ENCODE measurements at places on chromosomes 1 and 21. TPM values are rescaled to one million over a fixed set of nuclear protein-coding genes. Genes with fewer than 3 reads are reported as not detected.

- no peak overlapping the region for H3K27ac ChIP-seq
- H3K27me3 ChIP-seq = no peaks in the 10 kb centered on the region
- no peaks in the 10 kb centered on the region for H3K36me3 ChIP-seq
- no peak overlapping the region for H3K4me3 ChIP-seq
Measured at GRCh38 chr1:55289614-55290013, 74.5 kb upstream of the USP24 start.

Gene CIART
- 4.0 TPM for total RNA-seq

Gene USH2A
- not detected for total RNA-seq

- H3K36me3 ChIP-seq = no peaks in the 10 kb centered on the region
- H3K4me1 ChIP-seq = peaks cover 13% of the 10 kb centered on the region
- no peak for DNase-seq
- no peak overlapping the region for H3K4me3 ChIP-seq
- H3K27me3 ChIP-seq = no peaks in the 10 kb centered on the region
- no peak overlapping the region for H3K27ac ChIP-seq
Measured at GRCh38 chr1:197388801-197389200, 120.7 kb downstream of the CRB1 start.

Gene BTBD19
- total RNA-seq = 35.9 TPM

- H3K27ac ChIP-seq = no peak overlapping the region
- no peak for DNase-seq
- peak overlapping the region; percentile 31 for H3K4me3 ChIP-seq
- no peaks in the 10 kb centered on the region for H3K27me3 ChIP-seq
- H3K36me3 ChIP-seq = no peaks in the 10 kb centered on the region
Measured at GRCh38 chr1:6392809-6393399, 663 bp downstream of the ACOT7 start.

DNA sequence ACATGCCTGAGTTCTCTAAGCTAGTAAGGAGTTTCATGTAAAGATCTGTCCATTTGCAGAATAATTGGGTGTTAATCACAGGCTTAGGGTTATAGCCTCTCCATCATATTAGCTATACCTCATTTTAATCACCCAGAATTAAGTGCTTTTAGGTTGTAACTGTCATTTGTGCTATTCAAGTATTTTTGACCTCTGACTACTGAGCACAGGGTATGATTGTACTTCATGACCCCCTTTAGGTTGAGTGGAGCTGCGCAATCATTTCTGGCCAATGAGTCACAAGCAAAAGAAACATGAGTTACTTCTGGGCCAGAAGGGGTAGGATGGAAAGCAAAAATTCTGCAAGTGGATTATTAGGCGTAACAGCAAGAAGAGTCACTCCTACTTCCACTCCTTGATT lies 8.4 kb upstream of the SNX7 start:
- H3K4me3 ChIP-seq = no peak overlapping the region
- no peak for DNase-seq
- H3K27me3 ChIP-seq = no peaks in the 10 kb centered on the region

DNA sequence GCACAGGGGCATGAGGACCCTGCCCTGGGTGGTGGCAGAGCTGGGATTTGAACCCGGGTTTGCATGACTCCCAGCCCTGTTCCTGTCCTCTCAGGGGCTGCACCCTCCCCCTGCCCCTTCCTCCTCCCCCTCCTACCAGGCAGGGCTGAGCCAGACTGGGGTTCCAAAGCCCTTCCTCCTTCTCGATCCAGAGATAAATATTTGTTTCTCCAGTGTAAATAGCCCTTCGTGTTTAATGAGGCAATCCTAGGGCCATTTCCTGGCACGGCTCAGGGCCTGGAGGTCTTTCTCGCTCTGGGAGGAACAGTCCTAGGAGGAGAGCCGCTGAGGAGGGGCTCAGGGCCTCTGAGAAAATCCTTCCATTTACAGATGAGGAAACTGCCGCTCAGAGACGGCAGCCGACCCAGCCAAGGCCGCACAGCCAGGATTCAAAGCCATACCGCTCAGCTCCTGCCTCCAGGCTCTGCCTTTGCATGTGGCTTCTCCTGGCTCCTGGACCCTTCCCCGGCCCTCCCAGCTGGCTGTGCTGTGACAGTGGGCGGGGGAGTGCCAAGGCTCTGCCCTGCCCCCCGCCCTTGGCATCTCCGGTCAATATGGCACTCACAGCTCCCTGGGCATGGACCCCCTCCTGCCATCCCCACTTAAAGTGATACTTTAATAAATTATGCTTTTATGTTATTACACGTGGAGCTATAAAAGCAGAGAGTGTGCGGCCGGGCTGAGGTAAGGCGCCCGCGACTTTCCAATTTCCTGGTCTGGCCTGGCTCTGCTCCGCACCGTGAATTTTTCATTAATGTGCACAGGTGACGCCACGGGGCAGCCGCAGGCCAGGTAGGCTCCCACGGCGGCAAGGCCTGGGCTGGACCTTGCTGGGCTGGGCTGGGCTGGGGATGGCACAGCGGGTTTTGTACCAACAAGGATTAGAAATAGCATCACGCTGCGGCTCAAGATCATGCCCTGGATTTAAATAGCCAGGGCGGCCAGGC lies 114.7 kb upstream of the WNT4 start:
- no peaks in the 10 kb centered on the region for H3K36me3 ChIP-seq
- H3K4me1 ChIP-seq = no peaks in the 10 kb centered on the region
- H3K4me3 ChIP-seq = no peak overlapping the region
- H3K27me3 ChIP-seq = peaks cover 2% of the 10 kb centered on the region
- no peak for DNase-seq
- no peak overlapping the region for H3K27ac ChIP-seq

Gene HEYL
- total RNA-seq = 0.05 TPM

Gene INAVA
- total RNA-seq = not detected

DNA sequence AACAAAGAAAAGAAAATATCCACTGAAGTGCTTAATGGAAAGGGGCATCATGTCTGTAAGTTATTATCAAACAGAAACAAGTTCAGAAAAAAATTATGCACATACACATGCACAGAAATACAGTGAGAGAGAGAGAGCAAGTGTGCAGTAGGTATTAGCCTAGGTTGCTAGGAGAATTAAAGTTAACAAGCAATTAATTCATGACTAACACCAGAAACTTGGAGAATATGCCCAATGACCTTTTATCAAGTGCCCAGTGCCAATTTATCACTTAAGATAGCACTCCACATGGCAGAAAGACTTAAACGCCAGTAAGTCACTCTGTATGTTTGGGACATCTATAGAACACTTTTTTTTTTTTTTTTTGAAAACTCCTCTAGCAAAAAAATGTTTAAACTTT lies 56.2 kb upstream of the SLC16A1 start:
- H3K36me3 ChIP-seq = peaks cover 6% of the 10 kb centered on the region
- H3K27me3 ChIP-seq = no peaks in the 10 kb centered on the region
- no peak overlapping the region for H3K27ac ChIP-seq

Gene RHCE
- total RNA-seq = 0.25 TPM

- DNase-seq = no peak
- no peak overlapping the region for H3K27ac ChIP-seq
- H3K27me3 ChIP-seq = no peaks in the 10 kb centered on the region
- H3K4me3 ChIP-seq = no peak overlapping the region
- peaks cover 10% of the 10 kb centered on the region for H3K4me1 ChIP-seq
- H3K36me3 ChIP-seq = peaks cover 10% of the 10 kb centered on the region
Measured at GRCh38 chr1:154614901-154615300, 6.9 kb upstream of the ADAR start.

Gene CFHR4
- total RNA-seq = not detected

DNA sequence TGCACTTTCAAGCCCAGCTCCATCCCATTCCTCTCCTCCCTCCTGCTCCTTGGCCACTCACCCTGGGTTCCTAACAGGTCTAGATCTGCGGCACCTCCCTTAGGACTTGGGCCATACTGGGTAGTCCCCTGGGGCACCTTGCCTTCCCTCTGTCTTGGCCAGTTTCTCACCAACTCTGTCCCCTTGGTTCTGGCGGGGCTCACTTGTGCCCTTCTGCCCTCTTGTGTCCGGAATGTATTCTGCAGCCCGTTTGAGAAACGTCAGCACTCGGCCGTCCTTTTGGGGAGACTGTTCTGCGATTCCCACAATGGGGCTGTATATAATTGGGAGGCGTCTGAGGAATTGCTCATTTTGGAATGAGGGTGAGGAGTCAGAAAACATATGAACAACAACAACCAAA lies 162.4 kb downstream of the ZSCAN20 start:
- H3K4me1 ChIP-seq = peaks cover 4% of the 10 kb centered on the region
- DNase-seq = no peak
- no peak overlapping the region for H3K4me3 ChIP-seq
- no peaks in the 10 kb centered on the region for H3K36me3 ChIP-seq

DNA sequence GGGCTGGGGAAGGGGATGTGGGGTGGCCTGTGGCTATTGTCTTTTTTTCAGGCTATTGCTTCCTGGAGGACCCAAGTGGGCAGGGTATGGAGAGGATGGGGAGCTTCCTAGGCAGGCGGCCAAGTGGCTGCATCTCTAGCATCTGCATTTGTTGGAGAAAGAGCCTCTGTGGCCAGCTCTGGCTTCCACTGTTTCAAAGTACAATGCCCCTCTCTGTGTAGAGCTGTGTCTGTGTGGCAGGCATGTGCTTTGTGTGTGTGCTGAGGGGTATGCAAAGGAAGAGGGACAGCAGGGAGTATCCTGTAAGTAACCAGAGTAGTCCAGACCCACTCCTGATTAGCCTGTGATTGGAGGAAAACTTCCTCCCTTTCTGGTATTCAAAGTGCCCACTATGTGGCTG lies 40.6 kb downstream of the KCNA2 start:
- DNase-seq = no peak
- no peak overlapping the region for H3K27ac ChIP-seq
- H3K4me1 ChIP-seq = no peaks in the 10 kb centered on the region
- no peaks in the 10 kb centered on the region for H3K36me3 ChIP-seq
- no peak overlapping the region for H3K4me3 ChIP-seq
- peaks cover 11% of the 10 kb centered on the region for H3K27me3 ChIP-seq

Gene KCNJ6
- not detected for total RNA-seq

Gene CASQ2
- total RNA-seq = not detected

Gene PCP4L1
- total RNA-seq = not detected

DNA sequence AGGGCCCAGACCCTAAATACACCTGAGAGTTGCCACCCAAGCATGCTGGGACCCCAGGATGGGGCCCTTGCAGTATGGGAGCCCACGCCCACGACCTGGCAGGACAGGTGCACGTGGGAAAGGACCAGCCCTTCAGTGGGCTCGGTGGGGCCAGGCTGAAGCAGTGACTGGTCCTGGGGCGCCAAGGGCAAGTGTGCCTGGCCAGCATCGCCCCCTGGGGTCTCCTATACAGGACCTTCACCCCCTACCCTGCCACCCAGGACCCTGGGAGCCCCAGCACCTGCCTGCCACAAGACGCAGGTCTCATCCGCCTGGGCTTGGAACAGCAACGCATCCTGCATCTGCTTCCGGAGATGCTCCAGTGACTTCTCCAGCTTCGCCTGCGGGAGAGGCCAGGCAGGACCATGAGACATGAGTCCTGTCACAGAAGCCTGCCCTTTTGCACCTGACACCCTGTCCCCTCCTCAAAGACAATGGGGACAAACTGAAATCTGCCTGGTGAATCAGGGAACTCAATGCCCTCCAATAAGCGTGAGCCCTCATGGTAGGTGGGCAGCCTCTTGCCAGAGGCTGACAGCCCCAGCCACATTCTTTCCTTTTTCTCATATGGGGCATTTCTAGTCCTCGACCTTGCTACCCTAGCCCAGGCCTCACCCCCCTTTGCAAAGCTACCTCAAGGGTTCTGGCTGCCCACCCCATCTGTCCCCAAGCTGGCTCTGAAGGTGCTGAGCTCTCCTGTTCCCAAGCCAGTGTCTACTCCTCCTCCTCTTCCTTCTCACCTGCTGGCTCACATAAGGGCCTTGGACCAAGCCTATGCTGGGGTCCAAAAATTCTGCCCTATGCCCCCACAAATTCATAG lies 4.6 kb downstream of the TRIM11 start:
- H3K4me1 ChIP-seq = peaks cover 79% of the 10 kb centered on the region
- H3K36me3 ChIP-seq = peaks cover 54% of the 10 kb centered on the region
- no peak overlapping the region for H3K4me3 ChIP-seq
- no peak for DNase-seq
- no peaks in the 10 kb centered on the region for H3K27me3 ChIP-seq

DNA sequence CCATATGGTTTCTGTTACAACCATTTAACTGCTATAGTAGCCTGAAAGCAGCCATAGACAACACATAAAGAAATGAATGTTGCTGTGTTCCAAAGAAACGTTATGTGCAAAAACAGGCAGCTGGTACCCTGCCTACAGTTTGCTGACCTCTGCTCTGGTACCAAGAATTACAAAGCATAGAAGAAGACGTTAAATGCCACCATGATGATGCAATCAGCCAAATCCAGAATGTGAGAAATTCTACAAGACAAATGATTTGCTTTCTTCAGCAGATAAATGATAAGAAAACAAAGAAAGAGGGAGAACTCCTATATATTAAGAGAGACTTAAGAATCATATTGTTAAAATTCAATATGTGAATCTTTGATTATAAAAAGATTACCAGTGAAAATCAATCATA lies 97.8 kb upstream of the PDE4B start:
- no peaks in the 10 kb centered on the region for H3K4me1 ChIP-seq
- no peak overlapping the region for H3K27ac ChIP-seq
- no peak for DNase-seq
- no peak overlapping the region for H3K4me3 ChIP-seq
- H3K36me3 ChIP-seq = no peaks in the 10 kb centered on the region

Gene LCA5L
- total RNA-seq = 0.17 TPM

DNA sequence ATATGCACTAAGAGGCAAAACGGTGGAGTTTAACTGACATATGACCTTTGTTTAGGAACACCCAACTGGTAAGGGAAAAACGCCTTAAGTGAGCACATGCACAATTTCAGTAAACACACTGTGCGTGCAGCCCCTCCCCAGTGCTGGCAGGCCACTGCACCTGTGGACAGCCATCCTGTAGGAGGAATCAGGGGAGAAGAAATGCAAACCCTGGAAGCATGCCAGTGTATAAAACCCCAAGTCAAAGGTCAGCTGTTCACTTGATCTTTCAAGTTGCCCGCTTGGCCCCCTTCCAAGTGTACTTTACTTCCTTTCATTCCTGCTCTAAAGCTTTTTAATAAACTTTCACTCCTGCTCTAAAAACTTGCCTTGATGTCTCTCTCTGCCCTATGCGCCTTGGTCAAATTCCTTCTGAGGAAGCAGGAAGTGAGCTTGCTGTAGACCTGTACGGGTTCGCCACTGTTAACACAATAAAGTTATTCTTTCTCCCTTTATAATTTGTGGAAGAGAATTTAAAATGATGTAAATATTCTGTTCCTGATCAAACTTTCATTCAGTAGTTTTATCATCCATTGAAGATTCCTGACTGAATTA lies 31.8 kb downstream of the USP25 start:
- peaks cover 3% of the 10 kb centered on the region for H3K36me3 ChIP-seq
- DNase-seq = no peak
- no peak overlapping the region for H3K4me3 ChIP-seq
- no peaks in the 10 kb centered on the region for H3K27me3 ChIP-seq
- H3K4me1 ChIP-seq = peaks cover 6% of the 10 kb centered on the region
- H3K27ac ChIP-seq = no peak overlapping the region

DNA sequence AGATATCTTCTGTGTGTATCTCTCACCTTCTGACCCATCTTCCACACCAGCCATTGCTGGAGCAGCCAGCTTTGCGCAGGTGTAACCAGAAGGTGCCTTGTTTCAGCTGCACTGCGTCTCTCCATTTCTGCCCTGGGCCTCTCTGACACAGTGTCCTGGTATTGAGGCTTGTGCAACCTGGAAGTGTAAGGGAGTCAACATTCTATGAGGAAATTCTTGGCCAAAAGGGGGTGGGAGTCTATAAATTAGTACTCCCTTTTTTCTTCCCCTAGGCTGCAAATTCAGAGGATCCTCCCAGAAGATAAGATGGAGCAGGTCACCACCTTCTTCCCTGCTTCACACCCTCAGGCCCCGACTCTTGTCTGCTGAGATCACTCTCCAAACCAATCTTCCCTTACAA lies 109.1 kb downstream of the MRPS6 start:
- H3K27ac ChIP-seq = no peak overlapping the region
- no peaks in the 10 kb centered on the region for H3K4me1 ChIP-seq
- H3K27me3 ChIP-seq = no peaks in the 10 kb centered on the region
- no peak overlapping the region for H3K4me3 ChIP-seq
